CD4-positive, alpha-beta T cell treated with Interleukin-1 beta for 1 hour (primary cell): ENCODE measurements at places on chromosomes 6 and 20.

GRCh38 chr6:140462453-140463311 lies 1088.2 kb upstream of the CITED2 start:
- DNase-seq = no peak

DNA sequence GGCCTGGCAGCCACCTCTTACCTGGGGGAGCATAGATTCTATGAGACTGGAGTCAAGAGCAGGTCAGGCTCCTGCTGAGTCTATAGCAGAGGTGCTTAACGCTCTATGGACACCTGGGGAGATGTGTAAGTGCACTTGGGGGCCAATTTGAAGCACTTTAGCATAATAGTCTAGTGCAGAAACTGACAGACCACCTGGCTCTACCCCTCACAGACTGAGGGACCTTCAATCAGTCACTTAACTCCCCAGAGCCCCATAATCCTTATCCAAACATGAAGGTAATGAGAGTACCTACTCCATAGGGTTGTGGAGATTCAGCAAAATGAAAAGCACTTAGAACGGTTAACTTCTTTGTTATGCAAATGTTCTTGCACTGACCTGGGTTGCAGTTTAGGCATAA lies 87.3 kb upstream of the SLC22A16 start:
- DNase-seq = no peak

DNA sequence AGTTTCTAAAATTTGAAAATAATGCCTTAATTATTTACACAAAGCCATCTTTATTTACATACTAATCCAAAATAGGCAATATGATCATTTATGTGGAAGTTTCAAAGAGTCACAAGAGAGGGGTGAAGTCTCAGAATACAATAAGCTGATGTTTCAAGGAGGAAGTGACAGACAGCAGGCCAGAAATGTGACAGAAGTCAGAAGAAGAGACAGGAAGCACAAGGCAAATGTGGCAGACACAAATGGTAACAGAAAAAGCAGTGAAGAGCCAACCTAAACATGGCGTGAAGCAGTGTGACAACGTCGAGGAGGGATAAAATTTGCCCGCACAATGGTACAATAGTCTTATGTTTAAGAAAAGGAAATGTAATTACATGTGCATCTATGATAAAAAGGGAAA lies 59.8 kb downstream of the SHPRH start:
- DNase-seq = no peak

- no peak for DNase-seq
These were observed 60.7 kb downstream of the SUN5 start for GRCh38 chr20:32943490-32944052.

DNA sequence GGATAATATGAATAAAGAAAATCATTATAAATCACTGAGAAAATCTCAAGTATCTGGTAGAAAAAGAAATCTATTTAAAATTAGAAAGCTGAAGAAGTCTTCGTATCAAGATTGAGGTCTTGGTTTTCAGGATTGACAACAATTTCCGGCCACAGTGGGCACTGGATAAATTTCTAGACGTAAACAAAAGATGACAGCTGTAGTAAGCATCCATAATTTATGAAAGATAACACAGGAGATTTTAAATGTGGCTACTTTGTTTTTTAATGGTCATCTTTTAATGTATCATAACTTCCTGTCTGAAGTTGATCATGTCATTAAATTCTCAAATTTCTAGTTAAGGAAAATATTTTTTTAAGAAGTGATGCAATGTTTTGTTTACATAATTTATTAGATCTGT lies 444.2 kb downstream of the HTR1B start:
- DNase-seq = no peak

- no peak for DNase-seq
These were observed 207.7 kb upstream of the GJE1 start for GRCh38 chr6:141925001-141925400.

- DNase-seq = peak; percentile 36
These were observed 5.2 kb downstream of the SYTL3 start for GRCh38 chr6:158654960-158655489.

- no peak for DNase-seq
These were observed 86.7 kb downstream of the CDC5L start for GRCh38 chr6:44474190-44474631.

GRCh38 chr6:35477028-35477427 lies 8.8 kb downstream of the RPL10A start:
- DNase-seq = no peak

- no peak for DNase-seq
These were observed 15.4 kb upstream of the MYLK2 start for GRCh38 chr20:31803552-31804291.

GRCh38 chr6:13295576-13295975 lies 32.8 kb downstream of the TBC1D7 start:
- no peak for DNase-seq

DNA sequence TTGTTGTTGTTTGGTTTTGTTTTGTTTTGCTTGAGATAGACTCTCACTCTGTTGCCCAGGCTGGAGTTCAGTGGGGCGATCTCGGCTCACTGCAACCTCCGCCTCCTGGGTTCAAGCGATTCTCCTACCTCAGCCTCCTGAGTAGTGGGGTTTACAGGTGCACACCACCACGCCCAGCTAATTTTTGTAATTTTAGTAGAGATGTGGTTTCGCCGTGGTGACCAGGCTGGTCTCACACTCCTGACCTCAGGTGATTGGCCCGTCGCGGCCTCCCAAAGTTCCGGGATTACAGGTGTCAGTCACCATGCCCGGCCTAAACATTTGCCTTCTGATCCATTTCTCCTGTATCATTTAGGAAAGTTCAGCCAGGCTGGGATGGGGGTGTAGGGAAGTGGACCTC lies 17.7 kb downstream of the DUSP22 start:
- DNase-seq = no peak

DNA sequence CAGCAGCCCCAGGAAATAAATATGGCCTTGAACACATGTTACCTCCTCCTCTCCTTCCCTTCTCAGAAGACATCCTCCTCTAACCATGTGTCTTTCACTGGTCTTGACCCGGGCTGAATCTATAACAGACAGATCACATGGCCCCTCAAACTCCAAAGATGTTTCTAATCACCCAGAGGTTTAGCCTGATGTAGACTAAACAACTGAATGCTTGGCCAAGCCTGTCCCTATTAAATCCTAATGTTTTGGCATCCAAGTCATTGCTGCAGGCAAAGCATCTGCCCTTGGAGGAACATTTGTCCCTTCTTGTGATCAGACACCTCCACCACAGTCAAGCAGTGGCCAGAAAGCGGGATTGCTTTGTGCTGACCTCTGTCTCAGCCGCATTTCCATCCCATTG lies 65.5 kb downstream of the ANKRD60 start:
- DNase-seq = no peak

DNA sequence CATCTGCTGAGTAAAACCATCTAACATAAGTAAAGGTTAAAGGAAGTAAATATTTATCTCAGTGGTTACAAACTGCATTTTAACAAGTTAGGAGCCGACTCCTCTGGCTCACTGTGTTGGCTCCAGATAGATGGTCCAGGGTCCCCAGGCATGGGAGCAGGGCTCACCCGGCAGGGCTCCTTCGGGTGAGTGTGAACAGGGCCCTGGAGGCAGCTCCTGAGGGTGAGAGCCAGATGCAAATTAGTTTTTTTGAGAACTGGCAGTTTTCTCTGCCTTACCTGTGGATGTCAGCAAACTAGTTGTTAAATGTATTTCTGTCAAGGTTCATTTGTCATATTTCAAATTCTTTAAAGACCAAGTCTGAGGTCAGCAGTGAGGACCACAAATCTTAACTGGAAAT lies 21.5 kb downstream of the TPBG start:
- DNase-seq = no peak

- no peak for DNase-seq
These were observed 6.0 kb downstream of the PCMT1 start for GRCh38 chr6:149755300-149756260.

GRCh38 chr6:74632196-74632875 lies 573.5 kb downstream of the COL12A1 start:
- DNase-seq = no peak

DNA sequence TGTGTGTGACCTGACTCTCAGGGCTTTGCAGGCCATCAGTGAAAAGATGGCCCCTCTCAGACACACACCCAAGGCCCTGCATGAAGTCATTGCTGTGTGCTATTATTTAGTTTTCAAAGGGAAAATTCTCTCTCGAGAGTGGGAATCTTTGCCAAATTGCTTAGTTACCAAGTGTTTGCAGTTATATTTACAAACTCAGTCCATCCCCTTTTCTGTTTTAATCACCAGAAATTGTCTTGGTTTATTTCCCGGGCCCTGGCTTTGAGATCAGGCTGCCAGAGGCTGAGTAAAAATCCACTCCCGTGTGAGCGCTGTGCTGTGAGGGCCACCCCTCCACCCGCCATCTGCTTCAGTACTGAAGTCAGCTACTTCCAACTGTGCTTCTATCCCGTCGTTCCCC lies 163.1 kb downstream of the SOD2 start:
- no peak for DNase-seq

GRCh38 chr6:4351520-4352321 lies 216.3 kb upstream of the ECI2 start:
- no peak for DNase-seq

DNA sequence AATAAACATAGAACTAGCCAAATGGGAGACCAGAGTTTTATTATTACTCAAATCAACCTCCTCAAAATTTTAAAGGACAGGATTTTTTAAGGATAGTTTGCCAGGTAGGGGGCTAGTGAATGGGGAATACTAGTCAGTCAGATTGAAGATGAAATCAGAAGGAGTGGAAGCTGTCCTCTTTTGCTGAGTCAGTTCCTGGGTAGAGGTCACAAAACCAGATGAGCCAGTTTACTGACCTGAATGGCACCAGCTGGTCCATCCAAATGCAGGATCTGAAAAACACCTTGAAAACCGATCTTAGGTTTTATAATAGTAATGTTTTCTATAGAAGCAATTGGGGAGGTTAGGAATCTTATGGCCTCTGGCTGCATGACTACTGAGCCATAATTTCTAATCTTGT lies 558.2 kb downstream of the PKHD1 start:
- no peak for DNase-seq

- peak; percentile 21 for DNase-seq
These were observed 29.8 kb downstream of the RHAG start for GRCh38 chr6:49606721-49607390.

GRCh38 chr6:24918641-24919055 lies 17.1 kb downstream of the RIPOR2 start:
- no peak for DNase-seq

DNA sequence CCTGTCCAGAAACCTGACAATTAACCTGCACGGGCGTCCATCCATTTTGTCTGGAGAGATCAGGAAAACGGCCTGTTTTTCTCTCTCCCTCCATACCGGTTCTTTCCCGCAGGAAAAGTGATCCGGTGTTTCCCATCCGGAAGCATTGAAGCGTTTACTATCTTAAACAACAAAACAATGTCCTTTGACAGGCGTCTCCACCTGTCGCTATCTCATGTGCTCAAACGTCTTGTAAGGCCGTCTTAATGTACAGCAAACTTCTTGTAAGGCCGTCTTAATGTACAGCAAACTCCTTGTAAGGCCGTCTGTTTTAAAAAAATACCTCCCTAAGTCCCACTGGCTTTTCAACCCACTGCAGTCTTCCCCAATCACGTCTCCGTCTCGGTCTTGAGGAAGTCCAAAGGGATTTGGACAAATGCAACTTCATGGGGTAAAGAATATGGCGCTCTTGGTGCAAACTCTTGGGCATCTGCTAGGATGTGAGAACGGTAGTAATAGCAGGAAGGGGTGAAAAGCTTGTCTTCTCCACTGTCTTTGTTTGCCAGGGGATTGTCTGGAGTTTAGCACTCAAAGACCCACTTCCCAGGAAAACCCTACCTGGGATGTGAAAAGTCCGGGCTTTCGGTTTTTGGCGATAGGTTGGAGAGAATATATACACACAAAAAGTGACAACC lies 29.9 kb upstream of the TRIM27 start:
- no peak for DNase-seq

DNA sequence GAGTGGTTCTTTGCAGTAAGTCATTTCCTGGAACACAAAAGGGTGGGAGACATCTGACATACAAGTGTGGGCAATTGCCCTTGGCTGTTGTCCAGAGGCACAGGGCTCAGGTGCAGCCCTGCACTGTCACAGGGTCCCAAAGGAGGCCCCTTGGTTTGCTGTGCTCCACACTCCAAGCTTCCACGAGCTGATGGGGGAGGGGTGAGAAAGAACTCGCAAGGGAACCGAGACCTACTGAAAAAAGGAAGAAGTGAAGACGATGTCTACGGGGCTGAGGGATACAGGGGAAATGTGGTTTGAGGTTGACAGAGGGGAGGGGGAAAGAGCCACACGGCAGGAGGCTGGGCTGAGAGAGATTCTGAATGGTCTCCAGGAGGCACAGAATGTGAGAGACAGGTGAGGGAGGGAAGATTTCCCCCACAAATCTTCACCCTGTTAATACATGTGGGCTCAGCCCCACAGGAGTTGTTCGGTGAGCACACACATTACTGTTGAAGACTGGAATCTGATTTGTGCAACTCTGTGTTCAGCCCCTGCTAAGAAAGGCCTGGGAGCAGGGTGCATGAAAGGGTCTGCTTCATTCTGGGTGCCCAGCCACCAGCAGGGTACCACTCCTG lies 123.4 kb downstream of the LY86 start:
- DNase-seq = no peak

- no peak for DNase-seq
These were observed 8.9 kb downstream of the ITPR3 start for GRCh38 chr6:33630014-33630413.

DNA sequence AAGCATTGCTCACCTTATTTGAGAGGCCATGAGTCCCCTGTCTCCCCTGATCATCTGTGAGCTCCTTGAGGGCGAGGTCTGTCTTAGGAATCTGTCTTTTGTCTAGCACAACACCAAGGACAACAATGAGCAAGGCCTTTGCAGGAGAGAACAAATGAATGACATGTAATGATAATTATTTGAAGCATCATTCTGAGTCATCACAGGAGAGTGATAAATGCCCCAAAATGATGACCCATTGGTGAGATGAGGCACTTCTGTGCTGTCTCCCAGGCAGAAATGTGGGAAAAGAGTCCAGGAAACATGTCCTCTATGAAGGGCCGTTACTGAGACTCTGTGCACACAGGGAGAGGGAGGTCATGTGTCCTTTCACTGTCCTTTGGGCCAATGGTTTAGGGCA lies 105.2 kb upstream of the LRFN2 start:
- no peak for DNase-seq

DNA sequence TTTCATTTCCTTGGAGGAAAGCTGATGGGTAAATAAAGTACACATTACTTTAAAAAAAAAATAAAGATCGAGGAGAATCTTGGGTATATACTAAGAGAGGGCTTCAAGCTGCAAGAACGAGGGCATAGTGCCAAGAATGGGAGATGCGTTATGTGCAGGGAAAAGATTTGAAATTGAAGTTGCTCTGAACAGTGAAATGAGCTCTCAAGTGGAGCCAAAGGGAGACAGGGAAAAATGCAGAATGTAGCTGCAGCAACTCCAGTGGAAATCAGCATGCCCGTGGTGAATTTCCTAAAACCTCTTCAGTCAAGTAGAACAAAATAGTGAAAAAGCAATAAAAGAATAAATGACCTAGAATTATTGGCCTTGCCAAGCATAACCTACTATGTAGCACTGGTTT lies 11.4 kb upstream of the COL9A1 start:
- DNase-seq = no peak

- DNase-seq = no peak
These were observed 1.3 kb upstream of the L3MBTL1 start for GRCh38 chr20:43506238-43506637.

- no peak for DNase-seq
These were observed 60.5 kb downstream of the FNDC1 start for GRCh38 chr6:159229651-159230051.

- no peak for DNase-seq
These were observed 9.7 kb upstream of the HMGA1 start for GRCh38 chr6:34226731-34227586.
